ENCODE measurements at places on chromosomes 5 and 9.

DNA sequence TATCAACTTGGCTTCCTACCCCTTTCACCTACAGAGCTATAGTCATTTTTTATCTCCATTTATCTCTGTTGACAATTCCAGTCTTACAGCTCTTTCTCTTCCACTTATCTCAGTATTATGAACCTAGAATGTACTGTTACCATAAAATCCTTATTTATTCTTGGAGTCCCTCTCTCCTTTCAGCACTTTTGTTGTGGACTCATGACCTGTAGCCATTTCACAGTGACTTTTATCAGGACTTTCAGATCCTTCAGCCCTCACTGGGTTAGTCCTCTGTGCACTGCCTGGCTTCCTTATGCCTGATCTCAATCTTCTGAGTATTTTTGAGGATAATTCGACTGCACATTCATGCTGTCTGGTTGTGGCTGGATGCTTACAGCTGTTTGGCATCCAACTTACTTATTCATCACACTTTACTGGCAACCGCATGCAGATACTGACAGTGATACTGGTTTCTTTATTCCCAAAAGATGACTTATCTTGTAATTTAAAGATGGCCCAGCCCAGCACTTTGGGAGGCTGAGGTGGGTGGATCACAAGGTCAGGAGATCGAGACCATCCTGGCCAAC is 293.3 kb downstream of the MAN2A1 start:
- DNase-seq: no peak

DNA sequence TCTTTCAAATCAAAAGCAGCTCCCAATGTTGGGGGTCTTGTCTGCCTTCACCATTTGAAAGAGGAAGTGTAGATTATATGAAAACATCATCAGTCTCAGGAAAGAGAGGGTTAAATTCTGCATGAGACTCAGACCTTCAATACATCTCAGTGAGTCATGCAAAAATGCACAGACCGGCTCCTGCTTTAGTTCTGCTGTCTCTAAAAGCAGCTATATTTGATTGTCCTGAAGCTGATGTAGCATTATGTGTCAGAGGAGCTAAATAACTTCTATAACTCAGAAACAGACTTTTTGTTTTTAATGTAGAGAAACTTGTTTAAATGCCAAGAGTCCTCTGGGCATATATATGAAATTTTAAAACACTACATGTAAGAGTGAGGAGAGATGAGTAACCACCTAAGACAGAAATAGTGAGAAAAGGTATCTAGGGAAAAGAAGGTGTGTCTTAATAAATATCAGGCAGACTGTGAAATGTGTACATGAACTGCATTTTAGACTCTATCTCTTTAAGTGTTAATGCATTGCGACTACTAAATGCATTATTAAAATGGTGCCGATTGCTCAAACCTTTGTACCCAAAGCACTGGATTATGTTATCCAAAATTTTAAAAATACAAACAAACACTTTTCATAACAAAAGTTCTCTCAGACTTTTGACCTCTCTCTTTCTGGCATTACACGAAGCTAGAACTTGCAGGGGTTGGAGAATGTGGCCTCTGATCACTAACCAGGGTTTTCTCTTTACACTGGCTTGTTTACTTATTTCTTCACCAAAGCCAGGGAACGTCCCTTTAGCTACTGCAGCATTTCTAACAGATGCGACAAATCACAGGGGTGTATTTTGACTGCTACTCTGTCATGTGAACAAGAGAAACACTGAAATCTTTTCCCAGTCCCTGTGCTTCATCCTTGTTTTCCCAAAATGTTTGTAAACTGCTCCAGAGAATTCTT is 302.3 kb downstream of the ARL15 start:
- DNase-seq: no peak

GRCh38 chr5:78760366-78760765 is 111.8 kb upstream of the LHFPL2 start:
- no peak for DNase-seq

DNA sequence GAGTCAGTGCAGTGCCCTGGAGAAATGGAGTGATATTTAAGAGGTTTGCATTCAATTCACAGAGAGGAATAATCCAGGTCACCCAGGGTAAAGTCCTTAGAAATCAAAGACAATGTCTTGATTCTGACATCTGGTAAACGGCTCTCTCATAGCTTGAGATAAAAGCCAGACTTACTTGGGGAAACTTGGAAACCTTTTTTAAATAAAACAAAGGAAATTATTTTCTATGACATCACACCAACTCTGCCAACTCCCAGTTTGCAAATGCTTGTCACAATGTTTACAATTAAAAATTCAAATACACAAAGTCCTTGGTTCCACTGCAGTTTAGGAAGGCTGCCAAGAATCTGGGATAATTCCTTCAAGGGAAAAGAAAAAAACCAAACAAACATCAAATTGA is 255.1 kb upstream of the NREP start:
- no peak for DNase-seq

DNA sequence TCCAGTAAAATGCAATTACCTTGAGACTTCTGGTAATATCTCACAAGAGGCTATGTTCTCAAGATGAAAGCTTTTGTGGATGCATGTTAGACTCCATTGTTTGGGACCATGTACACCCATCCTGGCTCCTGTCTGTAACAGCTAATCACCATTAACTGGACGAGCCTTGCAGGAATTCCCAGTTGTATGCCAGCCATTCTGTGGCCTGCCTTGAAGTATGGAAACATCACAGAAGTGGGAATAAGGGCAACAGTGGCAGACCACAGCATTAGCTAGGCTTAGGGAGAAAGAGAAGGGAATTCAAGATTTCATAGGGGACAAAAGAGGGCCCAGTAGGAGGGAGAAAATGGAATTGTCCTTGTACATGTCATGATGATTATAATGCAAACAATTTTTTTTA is 79.0 kb downstream of the RORB start:
- DNase-seq: no peak

- DNase-seq: no peak
Observed at GRCh38 chr5:164577201-164577600, 1071.8 kb downstream of the MAT2B start.

GRCh38 chr5:37568893-37569292 is 189.8 kb downstream of the WDR70 start:
- no peak for DNase-seq

All from NCI-H187 (cell line).